ENCODE measurements at places on chromosomes 4 and X.

DNA sequence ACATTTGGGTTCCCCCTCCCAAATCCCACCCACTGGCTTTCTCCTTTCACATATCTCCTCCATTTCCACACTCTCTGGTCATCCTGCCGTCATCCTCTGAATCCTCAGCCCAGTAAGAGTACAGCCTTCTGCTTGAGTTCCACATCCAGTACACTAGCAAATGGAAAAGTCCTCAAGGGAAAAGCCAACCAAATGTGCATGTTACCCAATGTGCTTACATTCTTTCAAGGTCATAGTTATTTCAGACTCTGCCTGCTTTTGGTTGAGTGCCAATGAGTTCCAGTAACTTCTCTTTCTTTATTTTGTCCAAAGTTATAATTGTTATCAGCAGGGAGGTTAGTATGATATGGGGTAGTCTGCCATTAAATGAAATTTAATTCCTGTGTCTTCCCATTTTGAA lies 78.1 kb downstream of the SRPX start:
- DNase-seq: no peak

DNA sequence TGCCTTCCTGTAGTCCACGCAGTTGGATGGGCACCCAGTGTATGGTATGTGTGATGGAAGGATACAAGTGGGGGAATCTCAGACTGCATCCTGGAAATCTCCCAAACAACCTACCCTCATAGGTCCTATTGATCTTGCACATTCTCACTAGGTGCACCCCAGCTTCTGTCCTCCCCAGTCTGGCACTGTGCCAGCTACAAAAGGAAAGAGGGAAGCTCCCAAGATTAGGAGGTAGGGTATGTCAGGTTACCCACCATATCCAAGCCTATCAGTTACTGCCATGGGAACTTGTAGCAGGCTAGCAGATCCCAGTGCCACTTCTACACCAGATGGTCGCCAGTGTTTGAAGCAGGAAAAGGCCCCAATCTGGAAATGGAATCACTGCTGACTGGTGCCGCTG lies 11.6 kb downstream of the TBX22 start:
- DNase-seq: no peak

DNA sequence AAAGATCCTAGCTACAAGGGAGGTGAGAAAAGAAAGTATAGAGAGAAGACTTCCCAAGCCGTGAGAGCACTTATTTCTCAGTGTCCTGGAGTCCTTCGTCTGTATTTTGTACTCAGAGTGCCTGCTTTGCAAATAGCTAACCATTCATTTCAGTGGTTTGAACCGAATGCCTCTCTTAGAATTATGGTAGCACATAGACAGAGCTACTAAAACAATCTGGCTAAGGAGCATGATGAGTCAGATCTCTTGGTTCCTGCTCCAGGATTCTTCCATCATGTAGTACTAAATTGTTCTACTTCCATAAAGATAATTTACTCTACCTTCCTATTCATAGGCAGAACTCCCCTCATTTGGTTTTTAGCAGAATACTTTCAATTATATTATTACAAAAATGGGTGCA lies 946.6 kb downstream of the STIM2 start:
- DNase-seq: no peak

DNA sequence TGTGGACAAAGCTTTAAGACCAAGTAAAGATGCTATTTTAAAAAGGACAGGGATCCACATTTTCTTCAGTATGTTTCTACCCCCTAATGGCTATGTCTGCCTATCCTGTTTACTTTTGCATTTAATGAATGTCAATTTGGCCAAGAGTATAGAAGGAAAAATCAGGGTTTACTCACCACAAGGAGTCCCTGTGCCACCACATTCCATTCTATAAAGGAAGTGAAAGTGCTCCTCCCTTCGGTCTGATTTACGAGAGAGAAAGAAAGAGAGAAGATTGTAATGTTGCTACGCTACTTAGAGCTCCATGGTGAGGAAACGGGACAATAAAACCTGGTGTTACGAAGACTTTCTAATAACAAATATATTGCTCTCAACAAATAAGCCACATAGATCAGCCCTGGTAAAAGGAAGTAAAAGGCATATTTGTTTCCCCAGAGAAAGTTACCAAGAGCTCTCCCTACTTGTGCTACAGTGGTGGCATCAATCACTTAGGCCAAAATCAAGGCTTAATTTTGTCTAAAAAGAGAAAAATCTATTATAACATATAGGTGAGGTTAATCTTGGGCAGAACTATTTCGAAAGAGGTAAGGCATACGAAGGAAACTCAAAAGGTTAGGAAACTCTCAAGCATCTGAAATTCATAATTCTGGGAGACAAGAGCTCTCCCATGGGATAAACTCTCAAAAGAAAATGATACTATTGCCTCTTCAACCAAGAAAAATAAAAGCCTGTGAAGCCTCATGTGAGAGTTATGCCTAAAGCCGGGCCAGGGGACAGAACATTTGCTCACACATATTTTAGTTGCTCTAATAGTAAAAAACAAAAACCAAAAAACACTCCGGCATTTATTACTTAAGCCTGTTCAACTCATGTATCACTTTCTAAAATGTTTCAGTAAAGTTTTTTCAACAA lies 29.5 kb downstream of the TAPT1 start:
- no peak for DNase-seq

DNA sequence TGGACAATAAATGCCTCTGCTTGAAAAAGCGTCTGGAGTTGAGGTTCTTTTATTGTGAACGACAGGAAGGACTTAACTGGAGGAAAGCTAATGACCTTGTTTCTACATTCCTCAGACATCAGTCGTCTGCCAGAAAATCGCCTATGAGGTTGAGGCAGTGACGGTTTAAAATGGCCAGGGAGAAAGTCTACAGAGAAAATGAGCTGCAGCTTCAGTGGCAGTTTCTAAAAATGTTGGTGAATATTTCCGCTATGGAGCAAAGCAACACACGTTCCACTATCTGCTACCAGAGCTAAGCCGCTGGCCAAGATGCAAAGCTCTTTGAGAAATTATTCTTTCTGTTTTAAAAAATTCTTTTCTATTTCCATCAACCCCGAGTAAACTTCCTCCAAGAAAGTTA lies 116.9 kb upstream of the GALNT7 start:
- no peak for DNase-seq

Data from HS-27A (cell line).